Muscle of back (tissue), 13 donors: ENCODE measurements at places on chromosomes 3 and 15.

DNA sequence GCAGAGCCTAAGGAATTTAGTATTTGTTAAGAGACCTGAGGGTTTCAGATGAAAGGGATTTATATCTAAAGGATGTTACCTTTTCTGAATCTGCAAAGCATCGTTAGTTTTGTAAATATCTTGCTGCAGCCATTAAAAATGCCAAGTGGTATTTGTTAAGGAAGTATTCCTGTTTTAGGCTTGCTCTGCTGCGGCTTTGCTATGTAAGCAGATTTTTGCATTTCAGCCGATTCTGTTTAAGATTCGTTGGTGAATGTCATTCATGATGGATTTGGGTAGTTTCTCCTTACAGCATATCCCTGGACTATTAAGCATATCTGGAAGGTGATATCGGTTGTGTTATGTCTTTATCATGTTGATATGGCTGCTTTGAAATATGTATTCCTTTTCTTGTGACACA, 1.0 kb downstream of the USP8 start:
- no peak for DNase-seq

DNA sequence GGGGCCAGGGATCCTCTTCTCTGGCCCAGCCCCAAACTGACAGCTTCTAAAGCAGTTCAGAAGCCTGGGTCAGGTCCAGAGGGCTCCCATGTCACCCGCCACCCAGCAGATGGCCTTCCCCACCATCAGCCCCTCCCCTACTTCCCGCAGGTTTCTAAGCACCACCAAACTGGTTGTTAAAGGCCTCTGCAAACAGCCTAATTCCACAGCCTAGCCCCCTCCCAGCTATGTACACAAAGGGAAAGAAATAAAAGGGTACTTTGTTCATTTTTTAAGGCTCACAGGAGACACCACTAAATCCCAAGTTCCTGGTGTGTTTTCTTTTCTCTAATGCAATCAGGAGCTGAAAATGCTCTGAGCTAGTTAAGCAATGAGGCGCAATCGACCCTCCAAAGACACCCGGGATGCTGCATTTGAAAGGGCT, 30.6 kb downstream of the PLCH1 start:
- no peak for DNase-seq

- no peak for DNase-seq
Observed at GRCh38 chr3:147939839-147940238, 530.7 kb downstream of the ZIC1 start.

GRCh38 chr15:52068004-52068615, 44.5 kb downstream of the BCL2L10 start:
- DNase-seq, result no peak

- no peak for DNase-seq
Observed at GRCh38 chr3:195073866-195074860, 196.8 kb downstream of the XXYLT1 start.

DNA sequence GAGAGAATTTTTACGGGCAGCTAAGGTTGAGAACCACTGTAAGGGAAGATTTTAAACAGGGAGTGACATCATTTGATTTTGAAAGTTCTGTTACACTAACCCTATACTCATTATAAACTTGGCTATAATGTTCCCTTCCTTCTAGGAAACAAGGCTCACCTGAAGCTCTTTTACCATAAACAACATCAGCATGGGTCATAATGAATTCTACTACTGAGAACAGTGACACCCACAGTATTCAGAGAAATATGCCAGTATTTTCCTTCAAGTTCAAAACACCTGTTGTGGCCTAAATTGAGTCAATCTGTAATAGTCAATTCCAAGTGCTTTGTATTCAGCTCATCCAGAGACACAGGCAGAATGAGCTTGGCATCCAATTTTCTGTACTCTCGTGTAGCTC, 175.3 kb upstream of the STT3B start:
- DNase-seq, result no peak

- no peak for DNase-seq
Observed at GRCh38 chr3:30578479-30578878, 27.9 kb upstream of the TGFBR2 start.

DNA sequence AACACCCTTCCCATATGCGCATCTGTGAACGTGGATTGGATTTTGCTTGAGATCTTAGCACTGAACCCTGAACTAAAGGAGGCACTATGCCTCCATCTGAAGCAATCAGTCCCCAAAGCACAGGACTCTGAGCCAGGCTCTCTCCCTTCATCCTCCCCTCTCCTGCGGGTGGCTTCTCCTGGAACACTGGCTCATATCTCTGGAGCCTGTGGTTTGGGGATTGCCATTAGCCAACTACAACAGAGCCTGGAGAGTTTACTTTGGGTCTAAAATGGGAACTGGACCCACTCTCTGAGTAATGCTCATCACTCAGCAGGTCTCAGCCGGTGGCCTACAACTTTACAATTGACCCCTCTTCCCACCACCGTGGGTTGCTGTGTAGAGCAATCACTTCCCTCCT, 190.8 kb upstream of the HES1 start:
- no peak for DNase-seq

GRCh38 chr15:90822204-90822955, 46.0 kb upstream of the FURIN start:
- DNase-seq, result no peak

- DNase-seq, result no peak
Observed at GRCh38 chr3:48180531-48181253, 7.5 kb downstream of the CDC25A start.

DNA sequence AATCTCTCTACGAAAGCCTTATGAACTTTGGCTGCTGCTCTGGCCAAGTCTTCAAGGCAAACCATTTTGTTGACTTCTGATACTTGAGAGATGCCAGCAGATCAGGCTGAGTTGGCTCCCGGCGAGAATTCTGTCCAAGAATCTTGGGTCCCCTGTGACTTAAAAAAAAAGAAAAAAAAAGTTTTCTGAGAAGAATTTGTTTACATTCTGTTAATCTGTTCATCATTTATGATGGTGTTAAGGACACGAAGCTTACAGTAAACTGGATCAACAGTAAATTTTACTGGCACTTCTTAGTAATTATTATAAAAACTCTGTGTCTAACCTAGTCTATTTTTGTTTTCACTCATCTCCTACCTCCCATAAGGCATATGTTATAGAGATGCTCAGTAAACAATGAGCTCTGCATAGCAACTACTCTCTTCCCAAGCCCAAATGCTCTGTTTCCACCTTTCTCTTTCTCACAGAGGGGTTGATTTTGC, 320.9 kb upstream of the RASGRP1 start:
- DNase-seq, result peak; percentile 69

DNA sequence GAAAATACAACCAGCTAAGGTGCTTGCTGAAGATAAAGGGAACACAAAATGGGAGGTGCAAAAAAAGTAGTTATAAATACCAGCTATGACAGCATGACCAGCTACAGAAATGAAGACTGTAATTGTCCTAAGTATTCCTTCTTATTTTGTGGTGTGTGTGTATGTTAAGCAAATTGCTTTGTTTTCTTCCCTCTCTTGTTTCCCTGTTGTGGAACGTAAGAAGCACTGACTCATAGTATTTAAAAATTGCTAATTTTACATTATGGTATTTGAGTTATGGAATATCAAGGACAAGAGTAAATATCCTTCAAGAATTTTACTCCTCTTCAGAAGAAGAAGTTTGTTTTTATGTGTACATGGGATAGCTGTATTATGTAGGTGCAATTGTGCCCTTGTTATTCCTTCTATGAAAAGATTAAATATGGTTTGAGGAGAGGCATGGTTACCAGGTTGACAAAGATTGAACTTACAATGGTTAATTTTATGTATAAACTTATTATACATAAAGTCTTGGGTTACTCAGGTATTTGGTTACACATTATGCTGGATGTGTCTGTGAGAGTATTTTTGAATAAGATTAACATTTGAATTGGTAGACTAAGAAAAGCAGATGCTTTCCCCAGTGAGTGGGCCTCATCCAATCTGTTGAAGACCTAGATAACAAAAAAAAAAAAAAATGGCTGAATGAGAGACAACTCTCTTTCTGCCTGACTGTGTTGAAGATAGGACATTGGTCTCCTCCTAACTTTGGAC, 1132.1 kb upstream of the ALCAM start:
- DNase-seq, result no peak

GRCh38 chr15:93017526-93017925, 71.5 kb downstream of the RGMA start:
- no peak for DNase-seq

DNA sequence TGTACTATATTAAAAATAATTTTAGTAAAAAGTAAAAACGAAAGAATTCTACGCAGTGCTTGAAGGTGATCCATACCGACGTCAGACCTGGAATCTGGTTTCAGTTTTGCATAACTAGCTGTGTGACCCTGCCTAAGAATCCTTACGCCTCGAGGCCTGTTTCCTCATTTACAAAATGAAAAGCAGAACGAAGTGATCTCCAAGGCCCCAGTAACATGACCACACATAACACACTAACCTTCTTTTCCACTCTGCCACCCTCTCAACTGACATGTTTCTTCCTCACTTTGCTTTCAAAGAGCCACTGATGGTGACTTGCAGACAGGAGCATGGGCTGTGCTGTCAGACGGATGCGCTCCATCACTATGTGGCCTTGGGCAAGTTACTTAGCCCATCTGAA, 4.8 kb downstream of the MESD start:
- DNase-seq, result no peak

DNA sequence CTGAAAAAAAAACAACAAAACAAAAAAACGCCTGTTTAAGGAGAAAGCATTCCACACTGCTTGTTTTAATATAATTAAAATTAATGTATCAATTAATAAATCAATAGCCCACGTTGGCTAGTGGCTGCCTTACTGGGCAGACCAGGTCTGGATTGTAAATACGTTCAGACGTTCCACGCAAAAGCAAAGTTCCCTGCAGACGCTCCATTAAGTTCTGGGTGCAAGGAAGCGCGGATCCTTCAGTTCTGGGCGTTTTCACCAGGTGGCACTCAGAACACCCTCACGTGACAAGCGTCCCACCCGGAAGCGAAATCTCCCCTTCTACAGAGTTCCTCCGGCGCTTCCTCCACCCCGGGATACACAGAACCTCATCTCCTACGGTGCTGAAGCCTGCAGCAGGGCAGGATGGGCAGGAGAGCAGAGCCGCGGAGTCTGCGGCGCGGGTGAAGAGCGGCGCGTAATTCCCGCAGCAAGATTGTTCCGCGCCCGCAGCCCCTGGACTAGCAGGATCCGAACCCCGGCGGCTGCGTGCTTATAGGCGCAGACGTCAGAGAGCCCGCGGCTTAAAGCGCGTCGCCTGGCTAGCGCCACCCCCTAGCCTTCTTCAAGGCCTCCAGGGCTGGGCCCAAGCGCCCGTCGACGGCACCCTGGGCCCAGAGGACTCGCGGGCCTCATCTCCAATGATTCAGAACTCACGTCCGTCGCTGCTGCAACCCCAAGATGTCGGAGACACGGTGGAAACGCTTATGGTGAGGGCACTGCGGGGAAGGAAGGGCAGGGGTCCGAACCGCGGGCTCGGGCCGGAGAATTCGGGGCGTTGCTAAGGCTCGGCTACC, at the start of gene SLC25A38:
Gene SLC25A38, plus strand, starts transcription at position 326 of the 836 bp plus-strand sequence. Its CDS starts 355 bp downstream, at position 681.
- peak; percentile 75 for DNase-seq

GRCh38 chr15:66876421-66876730, 174.3 kb downstream of the SMAD6 start:
- DNase-seq, result no peak

DNA sequence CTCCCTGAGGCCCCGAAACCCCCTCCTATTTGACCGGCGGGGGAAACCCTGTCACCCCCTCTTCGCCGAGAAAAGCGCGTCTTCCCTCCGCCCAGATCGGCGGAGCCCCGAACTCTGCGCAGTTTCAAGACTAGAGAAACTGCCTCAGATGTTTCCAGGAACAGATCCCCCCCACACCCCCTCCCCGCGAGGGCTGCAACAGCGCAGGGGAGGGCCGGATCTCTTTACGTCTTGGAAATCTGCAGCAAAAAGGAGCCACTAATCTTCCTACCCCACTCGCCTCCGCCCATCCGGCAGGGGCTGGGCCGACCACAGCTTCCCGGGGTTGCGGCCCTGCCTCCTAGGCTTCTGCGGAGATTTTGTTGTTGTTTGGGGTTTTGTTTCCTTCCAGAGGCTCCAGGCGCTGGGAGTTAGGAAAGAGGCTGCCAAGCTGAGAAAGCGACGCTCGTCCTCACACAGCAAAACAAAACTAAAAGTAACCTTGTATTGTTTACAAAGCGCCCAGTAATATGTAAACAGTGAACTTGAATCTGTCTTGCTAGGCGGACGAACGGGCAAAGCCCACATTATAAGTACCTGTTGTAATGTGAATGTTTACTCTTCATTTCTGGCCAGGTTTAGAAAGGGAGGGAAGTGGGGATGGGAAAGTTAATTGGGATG, 2.2 kb downstream of the FOXB1 start:
- no peak for DNase-seq

GRCh38 chr3:110419601-110420000, 652.0 kb upstream of the NECTIN3 start:
- no peak for DNase-seq

GRCh38 chr15:81858586-81858985, 187.2 kb downstream of the MEX3B start:
- DNase-seq, result no peak

DNA sequence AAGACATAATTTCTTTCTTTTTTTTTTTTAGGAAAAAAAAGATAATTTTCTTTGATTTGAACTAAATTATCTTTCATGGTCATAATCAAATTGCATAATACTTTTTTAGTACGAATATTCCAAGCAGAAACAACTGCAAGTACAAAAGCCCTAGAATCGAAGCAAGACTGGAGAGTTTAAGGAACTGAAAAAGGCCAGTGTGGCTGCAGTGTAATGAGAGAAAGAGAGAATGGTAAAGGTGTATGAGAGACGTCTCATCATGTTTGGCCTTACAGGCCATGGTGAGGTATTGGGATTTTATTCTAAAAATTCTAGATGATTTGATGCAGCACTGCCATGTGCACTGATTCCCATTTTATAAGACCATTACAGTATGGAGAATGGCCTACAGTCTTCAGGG, 180.9 kb downstream of the SUCNR1 start:
- DNase-seq, result no peak

DNA sequence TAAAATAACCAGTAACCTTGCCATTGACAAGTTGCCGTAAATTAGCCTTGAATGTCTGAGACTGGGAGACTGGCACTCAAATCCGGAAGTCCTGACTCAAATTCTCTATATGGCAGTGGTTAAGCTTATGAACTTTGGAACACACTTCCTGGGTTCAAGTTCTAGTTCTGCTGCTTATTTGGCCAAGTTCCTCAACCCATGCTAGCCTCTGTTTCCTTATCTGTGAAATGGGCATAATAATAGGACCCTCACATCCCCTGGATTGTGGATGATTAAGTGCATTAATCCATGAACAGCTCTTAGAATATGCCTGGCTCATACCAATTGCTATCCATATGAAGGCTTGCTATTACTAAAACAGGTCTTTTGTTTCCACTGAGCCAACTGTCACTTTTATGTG, 311.5 kb downstream of the EDEM1 start:
- no peak for DNase-seq
